ENCODE measurements at places on chromosomes 6 and 20.
A peak's percentile ranks its signal among the peaks of the same experiment; 100 is the strongest.

DNA sequence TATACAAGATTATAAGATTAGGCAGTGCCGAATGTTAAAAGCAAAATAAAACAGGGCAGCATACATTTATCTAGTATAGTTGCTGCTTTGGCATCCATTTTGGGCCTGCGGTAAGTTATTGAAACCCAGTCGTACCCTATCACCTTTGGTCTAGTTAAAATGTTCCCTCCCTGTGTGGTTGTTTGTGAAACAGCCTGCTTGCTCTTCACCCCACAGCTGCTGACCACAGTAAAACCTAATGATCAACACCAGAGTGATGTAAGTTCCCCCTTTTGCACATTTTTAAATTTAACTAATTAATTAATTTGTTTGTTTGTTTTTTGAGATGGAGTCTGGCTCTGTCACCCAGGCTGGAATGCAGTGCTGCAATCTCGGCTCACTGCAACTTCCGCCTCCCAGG, 50.3 kb upstream of the TXNDC5 start:
- no peak for DNase-seq

DNA sequence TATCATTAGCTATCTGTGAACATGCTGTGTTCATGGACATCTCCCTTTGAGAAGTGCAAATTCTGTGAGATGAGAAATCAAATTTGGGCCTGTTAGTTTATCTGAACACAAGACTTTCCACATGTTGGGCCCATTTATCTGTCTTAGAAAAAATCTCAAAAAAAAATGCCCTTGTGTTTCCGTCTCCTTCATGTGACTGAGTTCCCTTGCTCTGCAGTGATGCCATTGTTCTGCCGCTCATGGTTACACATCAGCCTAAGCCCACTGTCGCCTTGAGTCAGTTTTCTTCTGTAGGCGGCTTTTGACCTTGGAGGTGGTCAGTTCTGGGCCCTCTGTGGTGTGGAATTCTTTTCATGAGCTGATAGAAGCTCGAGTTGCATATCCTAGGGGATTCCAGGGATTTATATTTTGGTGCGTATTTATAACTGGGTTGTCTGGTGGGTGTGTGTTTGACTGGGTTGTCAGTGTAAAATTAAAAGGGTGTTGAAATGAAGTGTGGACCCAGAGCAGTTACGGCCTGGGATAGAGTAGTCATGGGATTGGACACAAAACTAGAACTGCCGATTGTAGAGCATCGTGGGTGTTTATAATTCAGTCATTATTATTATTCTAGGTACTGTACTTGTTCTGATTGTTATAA, 156.7 kb downstream of the JARID2 start:
- DNase-seq, result no peak

GRCh38 chr6:17912521-17912920, 74.9 kb downstream of the KIF13A start:
- DNase-seq, result no peak

- DNase-seq, result no peak
Observed at GRCh38 chr6:141607956-141608355, 524.8 kb upstream of the GJE1 start.

DNA sequence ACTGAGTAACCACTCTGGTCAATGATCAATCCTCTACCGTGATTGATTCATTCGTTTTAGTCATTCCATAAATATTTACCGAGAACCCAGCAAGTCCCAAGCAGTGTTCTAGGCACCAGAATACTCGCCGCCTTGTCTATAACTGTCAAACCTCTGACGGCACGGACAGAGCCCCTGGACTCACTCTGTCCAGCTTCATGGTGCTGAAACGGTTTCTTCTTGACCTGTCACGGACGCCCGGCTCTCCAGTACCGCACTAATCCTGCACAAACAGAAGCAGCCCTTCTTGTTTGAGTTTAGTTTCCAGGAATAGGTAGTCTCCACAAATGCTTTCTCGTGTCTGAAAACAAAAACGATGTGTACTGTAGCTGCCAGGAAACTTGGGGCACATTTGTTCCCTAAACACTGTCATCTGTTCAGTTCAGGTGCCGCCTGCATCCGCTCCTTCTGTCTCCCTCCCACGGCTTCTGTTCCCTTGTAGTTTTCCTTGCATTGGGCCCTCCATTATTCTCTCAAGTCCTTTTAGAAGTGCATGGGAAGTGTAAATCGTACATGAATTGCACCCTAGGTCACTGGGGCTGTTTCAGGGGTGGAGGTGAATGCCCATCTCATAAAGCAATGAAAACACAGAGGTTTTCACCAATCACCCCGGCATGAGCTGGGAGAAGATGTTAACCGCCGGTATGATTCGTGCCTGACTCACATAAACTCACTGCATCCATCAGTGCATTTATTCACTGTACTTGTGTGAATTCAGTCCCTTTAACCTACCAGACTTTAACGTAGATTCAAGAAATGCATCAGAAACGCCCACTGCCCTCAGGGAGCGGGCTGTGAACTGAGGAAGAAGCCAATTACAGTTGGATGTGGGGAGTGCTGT, 209.3 kb upstream of the CDH4 start:
- no peak for DNase-seq

GRCh38 chr6:21741221-21742109, 147.9 kb downstream of the SOX4 start:
- DNase-seq, result no peak

DNA sequence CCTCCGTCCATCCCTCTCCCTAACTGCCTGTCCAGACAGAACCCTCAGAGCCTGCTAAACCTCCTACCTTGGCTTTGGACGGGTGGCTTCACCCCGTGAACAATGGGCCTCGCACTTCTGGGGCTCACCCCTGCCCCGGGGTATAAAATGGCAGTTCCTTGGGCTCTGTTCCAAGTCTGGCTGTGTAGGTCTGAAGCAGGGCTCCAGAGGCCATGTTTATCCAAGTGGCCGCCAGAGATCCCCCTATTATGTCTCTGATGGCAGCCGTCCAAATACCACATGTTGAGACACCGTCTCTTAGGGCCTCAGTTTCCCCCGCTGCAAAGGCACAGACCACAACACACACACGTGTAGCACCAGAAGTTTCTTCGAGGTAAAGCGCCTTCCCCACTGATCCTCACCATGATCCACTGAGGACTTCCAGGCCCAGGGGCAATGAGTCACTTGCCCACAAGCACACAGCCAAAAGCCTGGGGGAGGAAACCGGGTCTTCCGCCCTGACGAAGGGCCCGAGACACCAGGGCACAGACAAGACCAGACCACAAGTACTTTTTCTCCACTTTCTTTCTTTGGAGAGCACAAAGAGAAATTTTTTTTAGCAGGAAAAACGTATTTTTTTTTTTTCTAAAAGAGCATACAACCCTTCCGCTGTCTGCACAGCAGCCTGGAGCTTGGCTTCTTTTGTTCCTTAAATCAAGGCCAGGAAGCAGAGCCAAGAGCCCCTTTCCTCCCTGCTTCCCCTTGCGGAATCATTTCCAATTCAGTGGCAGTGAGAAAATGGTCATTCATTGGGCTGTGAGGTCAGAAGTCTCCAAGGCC, 11.8 kb downstream of the CPNE5 start:
- no peak for DNase-seq

GRCh38 chr6:48315051-48315719, 204.2 kb upstream of the PTCHD4 start:
- no peak for DNase-seq

GRCh38 chr6:33935439-33936080, 131.8 kb upstream of the MLN start:
- DNase-seq, result peak; percentile 15

- DNase-seq, result no peak
Observed at GRCh38 chr20:58706150-58706892, 13.7 kb downstream of the NPEPL1 start.

- no peak for DNase-seq
Observed at GRCh38 chr6:3571836-3572235, 115.0 kb upstream of the SLC22A23 start.

DNA sequence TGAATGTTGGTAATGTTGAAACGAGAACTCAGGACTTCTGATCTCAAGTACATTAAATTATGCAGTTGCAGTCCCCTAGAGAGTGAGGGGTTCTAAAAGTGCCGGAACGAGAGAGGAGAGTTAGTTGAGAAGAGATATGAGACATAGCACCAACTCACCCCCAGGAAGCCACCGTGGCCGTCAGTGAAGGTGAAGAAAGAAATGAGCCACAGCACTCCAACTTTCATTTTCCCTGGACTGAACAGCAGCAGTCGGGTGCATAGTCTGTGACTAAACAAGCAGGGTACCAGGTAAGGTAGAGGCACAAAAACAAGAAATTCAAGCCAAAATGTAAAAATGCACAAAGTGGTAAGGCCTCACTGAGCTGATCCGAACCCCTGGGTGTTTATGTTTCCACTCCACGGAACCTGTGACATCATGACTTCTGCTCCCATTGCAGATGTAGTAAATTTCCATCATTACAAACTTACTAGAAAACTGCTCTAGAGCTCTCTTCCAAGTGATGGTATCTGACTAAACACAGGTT, 13.2 kb downstream of the ADGRF1 start:
- DNase-seq, result no peak

- no peak for DNase-seq
Observed at GRCh38 chr6:119280668-119281067, 68.9 kb downstream of the MAN1A1 start.

- no peak for DNase-seq
Observed at GRCh38 chr20:31818376-31818908, 714 bp upstream of the MYLK2 start.

GRCh38 chr20:34030456-34030855, 36.7 kb downstream of the RALY start:
- DNase-seq, result no peak

- DNase-seq, result no peak
Observed at GRCh38 chr6:6764764-6765434, 176.4 kb downstream of the LY86 start.

DNA sequence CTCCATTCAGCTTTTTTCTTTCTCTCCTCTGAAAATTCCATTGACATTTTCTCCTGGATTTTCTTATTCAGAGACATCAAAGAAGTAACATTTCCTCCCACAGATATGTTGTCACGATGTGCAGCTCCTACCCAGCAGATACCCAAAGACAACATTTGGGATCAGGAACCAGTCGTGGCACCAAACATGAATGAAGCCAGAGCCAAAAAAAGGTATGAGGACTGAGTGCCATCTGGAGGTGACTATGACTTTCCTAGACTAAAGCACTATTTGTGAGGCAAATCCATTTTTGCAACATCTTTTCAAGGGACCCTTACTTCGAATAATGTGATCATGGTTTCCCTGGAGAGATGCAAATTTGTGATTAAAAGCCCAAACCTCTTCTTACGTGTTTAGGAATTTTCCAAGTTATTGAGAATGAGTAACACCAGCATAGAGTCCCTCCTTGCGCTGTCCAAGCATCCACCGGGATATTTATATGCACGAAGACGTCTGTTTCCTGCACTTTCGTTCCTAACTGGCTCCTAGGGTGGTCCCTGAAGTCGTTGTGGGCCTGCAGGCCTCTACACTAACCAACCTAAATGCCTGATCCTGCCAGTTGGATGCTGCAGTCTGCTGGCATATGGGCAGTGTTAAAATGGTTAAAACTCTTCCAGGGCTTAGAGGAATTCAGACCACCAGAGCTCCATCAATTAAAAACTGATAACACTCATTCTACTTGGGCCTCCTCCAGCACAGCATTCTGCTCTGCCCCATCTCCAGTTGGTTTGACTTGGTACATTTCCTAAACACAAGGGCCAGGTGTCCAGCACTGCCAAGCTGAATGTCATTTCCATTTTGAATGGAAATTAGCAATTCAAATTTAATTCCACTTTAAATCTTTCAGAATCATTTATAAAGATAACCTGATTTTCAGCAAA, 256.6 kb downstream of the C6orf118 start:
- no peak for DNase-seq

- DNase-seq, result no peak
Observed at GRCh38 chr6:110415086-110415916, at the start of gene DDO. Gene DDO, minus strand, starts transcription at chr6:110415575. Its CDS starts 2,113 bp downstream, at chr6:110413462.

DNA sequence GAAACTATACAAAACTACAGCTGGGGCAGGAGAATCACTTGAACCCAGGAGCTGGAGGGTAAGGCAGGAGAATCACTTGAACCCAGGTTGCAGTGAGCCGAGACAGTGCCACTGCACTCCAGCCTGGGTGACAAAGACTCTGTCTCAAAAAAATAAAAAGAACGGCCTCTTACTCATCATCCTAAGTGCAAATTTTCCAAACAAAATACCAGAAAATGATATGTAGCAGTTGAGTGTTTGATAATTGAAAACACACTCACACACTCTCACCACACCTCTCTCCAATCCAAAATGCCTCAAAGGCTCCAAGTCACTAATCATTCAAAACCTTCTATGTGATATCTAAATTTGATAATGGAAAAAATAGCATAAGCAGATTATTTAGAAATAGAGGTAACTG, 198.6 kb upstream of the SHLD1 start:
- DNase-seq, result no peak

DNA sequence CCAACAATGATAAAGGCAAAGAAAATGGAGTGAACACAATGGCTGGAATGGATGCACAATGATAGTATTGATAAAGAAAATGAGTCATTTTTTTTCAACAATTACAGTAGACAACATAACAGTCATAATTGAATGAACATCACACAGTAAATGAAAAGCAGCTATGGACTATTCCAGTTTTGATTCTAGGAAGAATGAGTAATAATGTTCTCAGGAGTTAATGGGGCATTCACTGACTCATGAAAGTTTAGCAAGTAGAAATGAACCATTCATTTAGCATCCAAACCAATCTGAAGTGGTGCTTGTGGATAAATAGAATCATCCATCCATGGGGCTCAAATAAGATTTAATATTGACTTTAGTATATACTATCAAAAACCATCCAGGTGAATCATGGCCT, 1029.5 kb upstream of the GJE1 start:
- no peak for DNase-seq

- no peak for DNase-seq
Observed at GRCh38 chr6:26268659-26269402, 96.2 kb upstream of the BTN3A2 start.

DNA sequence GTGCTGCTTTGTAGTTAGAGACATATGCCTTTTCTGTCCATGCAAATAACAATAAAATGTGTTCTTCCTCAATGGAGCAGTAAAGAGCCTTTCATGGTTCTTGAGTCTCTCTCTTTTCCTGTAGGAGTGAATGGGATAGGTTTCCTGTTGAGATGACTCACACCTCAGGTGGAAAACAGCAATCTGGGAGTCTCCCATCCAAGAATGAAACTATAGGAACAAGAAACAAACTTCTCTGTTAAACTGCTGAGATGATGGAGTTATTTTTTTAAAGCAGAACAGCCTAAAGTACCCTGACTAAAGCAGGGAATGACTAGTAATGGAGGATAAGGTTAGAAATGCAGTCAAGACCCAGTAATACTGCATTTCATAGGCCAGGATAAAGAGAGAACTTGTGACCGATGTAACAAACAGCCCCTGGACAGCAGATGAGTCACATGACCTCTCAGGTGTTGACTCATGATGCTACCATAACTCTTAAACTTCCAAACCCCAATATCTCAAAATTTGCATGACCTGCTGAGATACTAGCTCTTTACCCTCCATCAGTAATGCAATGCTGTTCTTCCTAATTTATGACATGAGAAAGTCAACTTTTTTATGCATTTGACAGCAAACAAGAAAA, 548.9 kb downstream of the CBLN4 start:
- DNase-seq, result no peak
